CD8-positive, alpha-beta T cell (primary cell): ENCODE measurements at places on chromosomes 5 and 9.

- DNase-seq: no peak
Measured at GRCh38 chr5:10124287-10124686, 125.4 kb downstream of the ATPSCKMT start.

DNA sequence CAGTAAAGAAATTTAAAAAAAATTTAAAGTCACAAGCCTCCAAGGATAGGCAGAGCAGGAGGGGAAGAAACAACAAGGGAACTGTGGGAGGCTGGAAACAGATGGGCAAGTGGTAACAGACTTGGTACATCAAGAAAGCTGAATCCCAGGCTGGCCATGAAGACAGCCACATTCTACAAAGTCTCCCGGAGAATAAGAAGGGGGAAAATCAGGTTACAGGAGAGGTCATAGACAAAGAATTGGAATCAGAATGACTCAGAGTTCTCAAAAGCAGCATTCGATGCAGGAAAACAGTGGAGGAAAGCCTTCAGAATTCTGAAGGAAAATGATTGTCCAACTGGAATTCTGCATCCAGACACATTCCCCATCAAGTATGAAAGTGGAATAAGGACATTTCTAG, 129.7 kb downstream of the ADAMTS2 start:
- no peak for DNase-seq

DNA sequence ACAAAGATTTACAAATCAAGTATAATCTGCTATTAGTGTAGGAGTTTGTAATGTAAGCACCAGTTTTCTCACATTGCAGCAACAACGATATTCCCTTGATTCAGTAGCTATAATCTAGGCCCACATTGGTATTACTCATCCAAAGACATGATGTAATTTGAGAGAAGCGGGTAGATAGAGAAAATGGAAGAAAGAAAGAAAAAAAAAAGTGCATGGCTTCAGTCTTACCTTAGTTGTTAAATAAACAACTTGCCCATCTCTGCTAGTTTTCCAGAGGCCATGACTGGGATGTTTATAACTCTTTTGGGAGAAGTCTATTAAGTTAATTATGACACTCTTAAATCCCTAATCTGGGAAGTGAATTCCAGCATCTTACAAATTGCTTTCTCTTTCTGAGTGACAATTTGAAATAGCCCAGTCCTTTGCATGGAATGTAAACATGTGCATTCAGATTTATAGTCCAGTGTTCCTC, 2.8 kb downstream of the MELK start:
- DNase-seq: no peak

- no peak for DNase-seq
Measured at GRCh38 chr5:96187309-96188027, 225.8 kb upstream of the ELL2 start.

- DNase-seq: no peak
Measured at GRCh38 chr9:79254900-79255650, 316.7 kb upstream of the TLE4 start.

- DNase-seq: no peak
Measured at GRCh38 chr9:94915476-94916450, 189.3 kb downstream of the AOPEP start.

GRCh38 chr5:62737766-62738165, 159.1 kb downstream of the LRRC70 start:
- DNase-seq: no peak

DNA sequence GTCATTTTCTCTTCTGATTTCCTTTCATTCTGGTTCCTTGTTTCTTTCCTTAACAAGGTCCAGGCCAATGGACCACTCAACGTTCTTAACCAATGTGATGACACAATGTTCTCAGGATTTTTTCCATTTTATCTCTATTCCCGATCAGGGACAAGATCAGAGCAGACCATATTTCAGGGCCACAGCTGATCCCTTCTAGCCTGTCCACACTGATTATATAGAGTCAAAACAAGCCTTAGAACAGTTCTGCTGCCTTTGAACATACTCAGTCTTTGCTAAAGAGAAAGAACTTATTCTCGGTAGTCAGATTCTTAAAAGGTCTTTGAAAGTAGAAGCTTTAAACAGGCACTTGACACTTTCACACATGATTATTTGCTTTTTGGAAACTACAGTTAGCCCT, 188.4 kb downstream of the ADAMTSL1 start:
- no peak for DNase-seq

DNA sequence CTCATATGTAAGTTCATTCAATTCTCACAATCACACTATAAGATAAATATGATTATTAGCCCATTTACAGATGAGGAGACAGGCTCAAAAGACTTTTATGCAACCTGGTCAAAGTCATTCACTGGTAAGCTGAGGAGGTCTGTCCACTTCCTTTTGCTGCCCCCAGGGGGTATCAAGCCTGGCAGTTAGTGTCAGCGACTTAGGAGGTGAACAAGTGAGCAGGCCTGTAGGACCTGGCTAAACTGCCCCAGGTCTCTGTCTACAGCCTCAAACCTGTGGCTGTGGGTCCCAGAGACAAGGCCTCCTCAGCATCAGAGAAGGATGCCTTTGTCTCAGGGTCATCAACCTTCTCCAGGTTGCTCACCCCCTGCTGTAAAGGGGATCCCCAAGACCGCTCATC, 10.4 kb downstream of the TGFBI start:
- no peak for DNase-seq

DNA sequence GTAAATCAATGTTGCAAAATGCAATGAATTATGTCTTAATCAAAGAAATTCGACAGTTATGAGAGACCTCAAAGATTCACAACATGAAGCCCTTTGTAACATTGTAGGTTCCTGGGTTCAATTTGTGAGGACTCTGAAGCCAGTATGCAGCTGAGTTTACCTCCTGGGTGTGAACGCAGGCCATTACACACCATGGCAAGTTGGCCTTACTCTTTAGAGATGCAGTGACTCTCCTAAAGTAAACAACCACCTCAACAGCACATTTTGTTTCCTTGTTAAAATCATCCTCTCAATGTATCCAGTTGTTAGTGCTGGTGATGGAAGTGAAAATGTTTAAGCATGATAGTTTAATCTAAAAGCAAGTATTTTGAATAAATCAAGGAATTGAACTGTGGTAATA, 73.8 kb downstream of the JAKMIP2 start:
- no peak for DNase-seq
